ENCODE measurements at places on chromosomes 2 and 18. TPM values are rescaled to one million over a fixed set of nuclear protein-coding genes. Genes with fewer than 3 reads are reported as not detected.

TSPYL6 gene
- total RNA-seq: not detected

CXCR1 gene
- total RNA-seq: not detected

CSRNP3 gene
- not detected for total RNA-seq

GALNT13 gene
- total RNA-seq: not detected

QPCT gene
- 5.5 TPM for total RNA-seq

CACNB4 gene
- 0.08 TPM for total RNA-seq

AP1S3 gene
- 15.5 TPM for total RNA-seq

GNAL gene
- total RNA-seq: 0.15 TPM

C2orf15 gene
- 0.82 TPM for total RNA-seq

ZNF521 gene
- not detected for total RNA-seq

SLC5A7 gene
- total RNA-seq: not detected

PSTPIP2 gene
- 33.9 TPM for total RNA-seq

RASGRP3 gene
- 3.6 TPM for total RNA-seq

WDR7 gene
- total RNA-seq: 18.5 TPM
